ENCODE measurements at places on chromosomes 3 and 15.

GRCh38 chr3:58335652-58335947 lies 2.9 kb downstream of the PXK start:
- DNase-seq = no peak

DNA sequence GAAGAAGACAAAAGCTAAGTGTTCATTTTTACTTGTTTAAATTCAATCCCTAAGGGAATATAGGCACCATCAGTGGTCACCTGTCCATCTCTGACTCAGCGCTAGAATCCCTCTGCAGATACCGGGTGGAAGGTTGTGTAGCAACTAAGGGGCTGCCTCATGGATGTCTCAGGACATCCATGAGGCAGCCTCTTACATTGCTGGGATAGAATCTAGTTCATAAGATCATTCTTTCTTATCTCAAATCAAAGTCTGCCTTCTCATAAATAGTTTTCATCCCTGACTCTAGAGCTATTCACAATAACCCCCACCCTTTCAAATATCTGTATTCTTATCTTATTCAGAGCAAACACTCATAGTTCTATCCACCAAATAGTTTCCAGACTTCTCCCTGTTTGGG lies 38.1 kb downstream of the HSPBAP1 start:
- DNase-seq = no peak

DNA sequence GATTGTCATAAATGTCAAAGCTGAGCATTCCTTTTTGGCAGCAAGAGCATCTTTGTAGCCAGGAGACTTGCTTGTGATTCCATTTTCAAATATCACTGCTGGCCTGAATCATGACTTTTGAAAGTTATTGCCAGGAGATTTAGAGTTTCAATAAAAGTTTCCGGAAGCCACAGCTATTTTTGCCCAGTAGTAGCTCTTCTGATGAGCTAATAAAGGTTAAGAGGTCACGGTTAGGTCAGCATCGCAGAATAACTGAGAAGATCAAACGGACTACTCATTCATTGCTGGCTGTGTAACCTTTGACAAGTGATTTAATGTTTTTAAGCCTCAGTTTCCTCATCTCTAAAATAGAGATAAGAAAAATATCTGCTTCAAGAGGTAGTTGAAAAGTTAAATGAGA lies 105.1 kb upstream of the ETV5 start:
- no peak for DNase-seq

GRCh38 chr3:120129051-120129450 lies 34.8 kb upstream of the GSK3B start:
- no peak for DNase-seq

DNA sequence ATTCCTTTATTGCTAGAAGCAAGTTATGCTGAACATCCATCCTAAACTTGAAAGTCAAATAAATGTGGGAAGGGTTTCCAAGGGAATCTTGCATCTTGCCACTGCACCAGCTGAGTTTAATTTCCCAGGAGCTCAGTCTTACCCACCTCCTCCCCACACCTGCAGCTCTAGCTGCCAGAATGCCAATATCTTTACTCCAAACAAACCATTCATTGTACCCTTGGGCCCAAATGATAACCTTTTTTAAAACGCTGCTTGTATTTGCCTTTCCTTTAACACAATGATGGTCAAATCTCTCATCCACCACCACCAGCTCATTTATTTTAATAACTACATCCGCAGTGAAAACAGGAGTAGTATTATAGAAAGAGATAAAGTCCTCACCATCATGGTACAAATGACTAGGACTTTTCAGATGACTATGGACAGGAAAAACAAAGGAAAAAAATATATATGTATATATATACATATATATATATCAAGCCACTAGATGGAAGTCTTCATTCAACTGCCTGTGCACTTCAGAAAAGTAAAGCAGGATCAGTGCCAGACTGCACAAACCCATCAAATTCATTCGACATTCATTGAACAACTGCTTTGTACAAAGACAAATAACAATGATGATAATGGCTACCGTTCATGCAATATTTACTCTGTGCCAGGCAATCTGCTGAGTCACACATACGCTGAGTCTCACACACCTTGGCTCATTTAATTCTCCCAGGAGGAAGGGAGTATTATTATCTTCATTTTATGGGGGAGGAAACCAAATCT lies 44.0 kb downstream of the BFSP2 start:
- DNase-seq = no peak

DNA sequence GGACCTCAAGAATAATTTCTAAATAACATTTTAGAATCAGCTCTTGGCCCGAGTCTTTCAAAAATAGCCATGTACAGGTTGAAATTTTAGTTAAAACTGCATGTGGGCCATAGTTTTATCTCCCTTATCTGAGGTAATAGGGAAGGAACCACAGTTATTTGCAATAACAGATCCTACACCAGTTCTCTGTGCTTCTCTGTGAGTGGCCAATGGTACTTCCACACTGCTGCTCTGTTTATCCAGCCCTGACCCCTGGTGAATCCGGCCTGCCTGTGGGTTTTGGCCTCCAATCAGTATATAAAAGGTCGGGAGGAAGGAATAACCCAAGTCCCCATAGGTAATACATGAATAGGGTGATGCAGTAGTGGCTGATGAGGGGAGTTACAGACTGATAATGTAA lies 48.0 kb upstream of the TNIK start:
- DNase-seq = no peak

DNA sequence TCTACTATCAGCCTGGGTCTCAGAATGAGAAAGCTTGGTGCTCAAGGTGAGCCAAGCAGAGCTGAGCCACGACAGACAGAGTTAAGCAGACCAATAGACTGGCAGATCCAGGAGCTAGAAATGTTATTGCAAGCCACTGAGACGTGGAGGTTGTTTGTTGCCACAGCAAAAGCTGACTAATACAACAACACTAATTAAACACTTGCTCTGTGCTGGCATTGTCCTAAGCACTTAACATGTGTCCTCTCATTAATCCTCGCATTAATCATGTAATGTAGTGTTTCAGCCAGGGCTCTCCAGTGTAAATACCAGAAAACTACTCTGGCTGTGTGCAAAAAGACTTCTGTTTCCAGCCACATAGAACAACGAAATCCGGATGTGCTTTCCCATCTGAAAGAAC lies 11.6 kb upstream of the SPSB4 start:
- no peak for DNase-seq

DNA sequence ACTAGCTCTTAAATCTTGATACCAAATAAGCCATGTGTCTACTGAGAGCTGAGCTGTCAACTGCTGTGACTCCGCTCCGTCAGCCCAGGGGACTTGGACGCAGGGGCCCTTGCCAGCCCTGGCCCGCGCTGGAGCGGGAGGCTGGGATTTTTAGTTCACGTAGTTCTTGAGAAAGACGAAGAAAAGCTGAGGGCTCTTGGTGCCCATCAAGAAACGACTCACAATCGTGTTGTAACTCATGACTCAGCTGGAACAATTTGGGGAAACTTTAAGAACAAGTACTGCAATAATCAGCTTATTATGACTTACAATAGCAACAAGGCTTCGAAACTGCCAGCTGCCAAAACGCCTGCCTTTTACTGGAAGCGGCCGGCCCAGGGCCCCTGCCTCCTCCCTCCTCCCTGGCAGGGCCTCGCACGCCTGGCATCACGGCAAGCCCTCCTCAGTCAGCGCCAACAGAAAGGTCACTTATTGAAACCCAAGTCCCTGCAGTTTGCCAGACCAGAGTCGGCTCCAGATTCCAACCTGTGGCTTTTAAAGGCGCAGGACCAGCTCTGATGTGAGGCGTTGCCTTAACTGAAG lies 60.3 kb downstream of the RGMA start:
- no peak for DNase-seq

DNA sequence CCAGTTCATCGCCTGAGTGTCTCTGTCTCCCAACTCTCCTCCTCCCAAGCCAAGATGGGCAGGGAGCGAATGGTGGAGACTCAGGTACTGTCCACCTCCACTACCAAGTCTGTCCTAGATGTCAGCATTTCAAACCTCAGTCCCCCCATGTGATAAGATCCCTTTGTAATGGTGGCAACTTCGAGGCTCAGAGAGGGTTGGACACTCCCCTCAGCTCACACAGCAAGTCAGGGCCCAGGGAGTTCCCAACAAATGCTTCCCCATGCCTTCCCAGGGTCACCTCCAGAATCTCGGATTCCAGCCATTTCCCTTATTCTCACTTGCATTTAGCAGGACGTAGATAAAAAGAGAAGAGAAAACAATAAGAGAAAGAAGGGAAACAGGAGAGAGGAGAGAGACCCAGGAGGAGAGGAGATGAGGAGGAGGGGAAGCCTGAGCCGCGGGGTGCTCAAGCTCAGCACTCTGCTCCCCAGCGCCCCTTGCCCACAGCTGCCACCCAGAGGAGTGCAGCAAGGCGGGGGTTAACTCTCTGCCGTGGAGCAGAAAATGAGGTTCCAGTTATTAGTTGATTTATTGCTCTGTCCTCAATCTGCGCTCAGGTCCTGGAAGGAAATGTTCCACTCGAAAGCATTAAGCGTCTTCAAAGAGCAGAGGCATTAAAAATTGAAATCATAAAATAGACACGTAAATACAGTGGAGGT lies 84.1 kb upstream of the LINGO1 start:
- DNase-seq = no peak

- no peak for DNase-seq
These were observed 38.5 kb upstream of the RASGRP1 start for GRCh38 chr15:38602910-38603670.

GRCh38 chr3:115380883-115381572 lies 233.9 kb upstream of the ZBTB20 start:
- DNase-seq = no peak

GRCh38 chr3:140610544-140610943 lies 67.3 kb upstream of the TRIM42 start:
- DNase-seq = no peak

DNA sequence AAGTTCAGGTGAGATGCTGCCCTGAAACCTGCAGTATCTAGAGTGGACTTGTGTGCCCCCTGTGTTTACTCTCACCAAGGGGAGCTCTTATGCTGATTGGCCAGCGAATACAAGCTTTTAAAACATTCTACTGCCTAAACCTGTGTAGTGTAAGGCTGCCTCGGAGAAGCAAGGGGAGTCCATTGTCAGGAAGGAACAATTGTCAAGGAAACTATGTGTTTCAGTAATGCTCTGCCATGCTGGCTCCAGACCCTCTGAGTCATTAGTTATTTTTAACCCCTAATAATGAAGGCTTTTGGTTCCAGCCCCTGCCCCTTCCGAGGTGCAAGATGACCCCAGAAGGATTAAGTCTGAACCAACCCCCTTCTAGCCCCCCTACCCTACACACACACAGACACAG lies 66.1 kb upstream of the CHMP2B start:
- no peak for DNase-seq

DNA sequence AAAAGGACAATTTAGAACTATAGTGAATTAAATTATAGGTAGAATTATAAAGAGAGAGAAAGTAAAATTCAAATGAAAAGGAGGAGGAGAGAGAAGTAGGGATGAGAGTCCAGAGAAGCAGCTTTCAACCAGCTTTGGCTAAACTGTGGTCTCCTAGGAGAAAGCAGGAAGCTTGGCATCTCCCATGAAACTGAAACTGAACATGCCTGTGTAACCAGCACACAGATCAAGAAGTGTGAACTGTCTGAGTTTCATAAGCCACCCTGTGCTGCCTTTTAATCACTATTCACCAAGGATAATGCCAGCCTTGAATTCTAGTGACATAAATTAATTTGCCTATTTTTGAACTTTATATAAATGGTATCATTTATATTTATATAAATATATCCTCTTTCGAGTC lies 128.5 kb downstream of the MYRIP start:
- no peak for DNase-seq

- no peak for DNase-seq
These were observed 63.7 kb downstream of the SLC7A14 start for GRCh38 chr3:170522201-170522600.

- no peak for DNase-seq
These were observed 16.5 kb upstream of the MUSTN1 start for GRCh38 chr3:52851348-52851747.

- DNase-seq = no peak
These were observed 36.6 kb upstream of the ARID3B start for GRCh38 chr15:74504418-74504817.

- DNase-seq = no peak
These were observed 255.1 kb upstream of the WNT5A start for GRCh38 chr3:55742022-55742831.

DNA sequence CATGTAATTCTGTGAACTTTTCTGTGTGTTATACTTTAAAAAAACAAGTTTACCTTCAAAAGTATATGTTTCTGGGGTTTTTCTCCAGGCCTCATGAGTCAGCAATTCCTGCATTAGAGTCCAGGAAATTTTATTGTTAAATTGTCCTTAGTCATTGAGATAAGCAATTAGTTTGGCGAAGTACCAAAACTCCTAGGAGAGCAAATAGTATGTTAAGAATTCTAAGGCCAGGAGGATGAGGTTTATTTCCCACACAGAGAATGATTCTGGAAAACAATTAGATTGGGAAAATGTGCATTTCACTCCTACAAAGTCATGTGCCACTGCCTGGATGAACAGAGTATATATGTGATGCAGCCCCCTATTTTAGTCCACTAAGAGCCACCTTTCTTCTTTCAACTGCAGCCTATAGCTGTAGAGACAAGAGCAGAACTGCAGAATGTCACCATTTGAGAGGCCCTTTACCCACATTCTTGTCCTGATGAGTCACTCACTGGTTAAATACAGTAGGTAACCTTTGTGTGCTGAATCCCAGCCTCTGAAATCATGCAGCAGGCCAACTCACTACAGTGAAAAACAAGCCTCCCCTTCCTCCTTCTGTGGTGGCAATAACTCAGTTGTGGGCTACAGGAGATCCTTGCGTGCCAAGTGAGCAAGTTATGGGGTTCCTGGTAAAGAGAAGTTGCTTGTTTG lies 452.8 kb upstream of the THBS1 start:
- no peak for DNase-seq

DNA sequence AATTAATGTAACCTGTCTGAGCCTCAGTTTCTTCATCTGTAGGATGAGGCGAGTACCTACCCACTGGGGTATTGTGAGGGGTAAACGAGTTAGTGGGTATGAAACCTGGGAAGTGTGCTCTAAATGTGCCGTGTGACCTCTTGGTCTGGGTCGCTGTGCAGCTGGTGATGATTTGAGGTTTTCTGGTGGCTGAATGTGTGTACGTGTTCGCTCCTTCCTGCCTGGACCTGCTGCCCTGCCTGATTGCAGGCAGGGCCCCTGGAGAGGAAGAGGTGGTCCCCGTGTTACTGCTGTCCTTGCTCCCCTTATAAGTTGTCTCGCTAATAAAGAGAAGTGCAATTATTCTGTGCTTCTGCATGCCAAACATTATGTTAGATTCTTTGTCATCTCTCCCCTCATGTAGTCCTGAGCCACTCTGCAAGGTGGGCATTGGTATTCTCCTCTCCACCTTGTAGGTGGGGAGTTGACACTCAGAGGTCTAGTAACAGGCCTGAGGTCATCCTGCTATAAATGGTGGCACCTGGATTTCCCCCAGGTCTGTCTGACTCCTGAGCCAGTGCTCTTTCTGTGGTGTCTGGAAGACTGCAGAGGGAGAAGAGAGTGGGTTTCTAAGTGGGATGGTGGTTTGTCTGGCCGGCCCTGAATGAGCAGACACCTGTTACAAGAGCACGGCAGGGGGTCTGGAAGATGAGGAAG lies 15.7 kb downstream of the PDIA5 start:
- no peak for DNase-seq

Measured in activated naive CD4-positive, alpha-beta T cell treated with anti-CD3 and anti-CD28 coated beads, Interleukin-2, amount 50 U/mL, for 16 hours (primary cell).